Neural crest cell (in vitro differentiated cells): ENCODE measurements at places on chromosomes 12 and 14. TPM values are rescaled to one million over a fixed set of nuclear protein-coding genes. Genes with fewer than 3 reads are reported as not detected.

DNA sequence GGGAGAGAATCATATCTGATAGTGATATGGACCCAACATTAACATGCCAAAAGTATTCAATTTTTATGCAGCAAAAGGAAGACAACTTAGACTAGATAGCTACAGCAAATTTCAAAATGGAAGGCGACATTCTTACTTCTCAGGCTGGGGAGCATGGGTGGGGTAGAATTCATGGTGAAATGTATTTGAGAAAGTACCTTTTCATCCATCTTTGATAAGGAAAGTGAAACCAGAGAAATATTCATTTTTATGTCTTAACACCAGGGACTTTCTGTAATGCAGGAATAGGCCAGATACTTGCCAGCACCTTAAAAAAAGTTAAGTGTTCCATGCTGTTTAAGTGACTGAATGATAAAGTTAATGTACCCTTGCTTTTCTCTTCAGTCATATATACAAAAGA is 13.4 kb downstream of the BTG1 start:
- DNase-seq: no peak

GRCh38 chr12:49934505-49934904 is 16.0 kb upstream of the AQP2 start:
- no peak for DNase-seq

GRCh38 chr12:30932881-30933280 is 6.3 kb downstream of the TSPAN11 start:
- DNase-seq: no peak

Gene LRTM2
- total RNA-seq: 0.19 TPM in 1 of 2 replicates, not detected in the other

- DNase-seq: no peak
These were observed 359.9 kb downstream of the AEBP2 start for GRCh38 chr12:19799216-19799615.

DNA sequence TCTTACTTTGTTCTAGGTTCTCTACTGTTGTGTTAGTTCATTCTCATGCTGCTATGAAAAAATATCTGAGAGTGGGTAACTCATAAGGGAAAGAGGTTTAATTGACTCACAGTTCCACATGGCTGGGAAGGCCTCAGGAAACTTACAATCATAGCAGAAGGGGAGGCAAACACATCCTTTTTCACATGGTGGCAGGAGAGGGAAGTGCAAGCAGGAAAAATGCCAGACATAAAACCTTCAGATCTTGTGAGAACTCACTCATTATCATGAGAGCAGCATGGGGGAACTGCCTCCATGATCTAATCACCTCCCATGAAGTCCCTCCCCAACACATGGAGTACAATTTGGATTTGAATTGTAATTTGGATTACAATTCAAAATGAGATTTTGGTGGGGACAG is 69.6 kb downstream of the MGST1 start:
- DNase-seq: no peak

DNA sequence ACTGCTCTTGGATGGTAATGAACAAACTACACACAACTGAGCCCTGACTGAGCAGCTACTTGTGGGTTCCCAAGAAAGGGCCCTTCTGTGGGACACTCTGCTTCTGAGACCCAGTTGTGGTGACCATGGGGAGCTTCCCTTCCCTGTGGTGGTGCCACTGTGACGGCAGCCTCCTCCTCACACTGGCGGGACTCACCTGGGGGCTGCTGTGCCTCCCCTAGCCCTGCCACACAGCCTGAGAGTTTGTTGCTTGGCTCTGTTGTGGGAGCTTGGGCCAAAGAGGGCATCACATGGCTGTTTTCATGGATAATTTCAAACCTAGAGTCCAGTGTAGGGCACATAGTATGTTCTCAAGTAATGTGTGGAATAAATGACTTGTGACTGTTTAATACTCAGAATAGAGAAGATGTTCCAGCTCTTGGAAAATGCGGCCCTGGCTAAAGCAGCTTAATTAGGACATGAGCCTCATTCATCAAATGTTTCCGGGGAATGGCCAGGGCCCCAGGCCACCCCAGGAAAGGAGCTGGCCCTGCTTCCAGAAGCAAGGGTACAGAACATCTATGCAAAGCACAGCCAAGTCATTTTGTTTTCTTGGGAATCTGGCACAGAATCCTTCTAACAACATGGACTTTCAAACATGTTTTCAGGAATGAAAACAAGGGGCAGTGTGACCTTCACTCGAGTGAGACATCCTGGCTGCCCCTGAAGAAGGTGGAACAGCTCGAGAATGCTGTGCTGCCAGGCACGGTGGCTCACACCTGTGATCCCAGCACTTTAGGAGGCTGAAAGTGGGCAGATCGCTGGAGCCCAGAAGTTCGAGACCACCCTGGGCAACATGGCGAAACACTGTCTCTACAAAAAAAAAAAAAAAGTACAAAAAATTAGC is 21.2 kb downstream of the ZFYVE21 start:
- no peak for DNase-seq

Gene SDR9C7
- total RNA-seq: not detected in 2 replicates

Gene DPPA3
- not detected in 2 replicates for total RNA-seq
